ENCODE measurements at places on chromosomes 7 and 10. TPM values are rescaled to one million over a fixed set of nuclear protein-coding genes. Genes with fewer than 3 reads are reported as not detected.

The LIPK gene
- total RNA-seq, result not detected

DNA sequence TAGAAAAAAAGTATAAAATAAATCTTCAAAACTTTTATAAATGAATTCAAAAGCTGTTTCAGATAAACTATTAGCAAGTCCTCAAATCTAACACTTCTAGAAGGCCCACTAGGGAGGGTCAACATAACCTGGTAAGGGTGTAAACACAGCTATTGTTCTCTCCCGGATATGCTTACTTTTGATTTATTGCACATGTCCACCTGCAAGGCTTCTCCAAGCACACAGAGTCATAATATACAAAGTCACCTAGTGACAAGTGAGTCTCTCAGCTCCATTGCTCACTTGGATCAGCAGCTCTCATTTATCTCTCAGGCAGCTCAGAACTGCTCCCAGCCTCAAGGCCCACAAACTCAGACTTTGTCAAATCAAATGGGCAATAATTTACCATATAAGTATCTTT lies 44.0 kb upstream of the COL1A2 start:
- no peak for DNase-seq

- no peak for DNase-seq
These were observed 94.9 kb downstream of the MARCHF5 start for GRCh38 chr10:92385831-92386230.

DNA sequence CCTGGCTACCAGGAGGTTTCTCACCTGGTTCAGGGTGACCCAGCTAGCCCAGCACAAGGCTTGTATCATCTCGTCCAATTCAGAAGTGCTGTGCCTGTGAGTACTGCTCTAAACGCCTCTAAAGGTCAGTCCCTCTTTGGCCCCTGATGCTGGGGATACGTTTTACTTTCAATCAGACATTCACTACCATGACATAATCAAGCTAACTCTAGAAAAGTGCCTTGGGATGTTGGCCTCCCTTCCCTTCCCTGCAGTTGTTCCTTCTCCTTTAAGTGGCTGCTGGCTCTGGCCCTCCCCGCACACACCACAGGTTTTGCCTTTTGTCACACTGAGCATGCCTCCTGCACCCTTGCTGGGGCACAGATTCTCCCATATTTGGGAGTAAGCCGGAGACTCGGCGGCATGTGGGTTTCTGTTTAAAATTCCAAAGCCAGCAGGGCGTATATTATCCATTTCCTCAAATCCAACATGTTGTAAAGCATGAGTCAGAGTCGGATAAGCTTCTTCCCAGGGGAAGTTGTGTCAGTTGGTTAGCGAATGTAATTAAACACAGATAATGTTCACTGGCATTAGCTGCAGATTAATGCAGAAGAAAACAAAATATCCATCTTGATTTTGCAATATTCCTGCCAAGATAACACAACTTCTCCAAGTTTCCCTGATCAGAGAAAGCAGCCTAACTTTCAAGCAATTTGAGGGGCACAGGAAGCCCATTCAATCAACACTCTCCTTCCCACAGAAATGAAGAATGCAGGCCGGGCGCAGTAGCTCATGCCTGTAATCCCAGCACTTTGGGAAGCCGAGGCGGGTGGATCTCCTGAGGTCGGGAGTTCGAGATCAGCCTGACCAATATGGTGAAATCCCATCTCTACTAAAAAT lies 31.8 kb upstream of the VCL start:
- no peak for DNase-seq

GRCh38 chr10:15436696-15437095 lies 65.6 kb upstream of the FAM171A1 start:
- DNase-seq, result no peak

DNA sequence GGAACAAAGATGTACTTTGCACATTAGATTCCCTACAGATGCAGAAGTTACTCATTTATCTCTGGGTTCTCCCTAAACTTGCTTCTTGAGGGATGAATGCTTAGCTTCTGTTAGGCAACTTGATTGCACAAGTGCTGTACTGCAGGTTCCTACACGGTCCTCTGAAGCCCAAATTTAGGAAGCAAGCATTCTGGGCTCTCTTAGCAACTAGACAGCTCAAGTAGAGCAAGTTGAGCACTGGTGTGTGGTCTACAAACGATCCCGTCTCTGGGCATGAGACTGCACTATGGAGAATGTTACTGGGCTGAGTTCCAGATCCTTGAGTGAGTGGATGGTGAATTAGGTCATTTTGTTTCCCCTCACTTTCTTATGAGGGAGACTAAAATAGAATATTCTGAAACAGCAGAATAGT lies 14.3 kb downstream of the SEMA3D start:
- DNase-seq, result no peak

The TMEM184A gene
- 0.16 TPM for total RNA-seq

The TSPAN33 gene
- total RNA-seq, result 9.7 TPM

GRCh38 chr7:74007242-74007567 lies 20.8 kb upstream of the ELN start:
- no peak for DNase-seq

The OR6V1 gene
- not detected for total RNA-seq

The AQP1 gene
- 140 TPM for total RNA-seq

GRCh38 chr7:87119581-87119980 lies 32.7 kb upstream of the DMTF1 start:
- DNase-seq, result no peak

DNA sequence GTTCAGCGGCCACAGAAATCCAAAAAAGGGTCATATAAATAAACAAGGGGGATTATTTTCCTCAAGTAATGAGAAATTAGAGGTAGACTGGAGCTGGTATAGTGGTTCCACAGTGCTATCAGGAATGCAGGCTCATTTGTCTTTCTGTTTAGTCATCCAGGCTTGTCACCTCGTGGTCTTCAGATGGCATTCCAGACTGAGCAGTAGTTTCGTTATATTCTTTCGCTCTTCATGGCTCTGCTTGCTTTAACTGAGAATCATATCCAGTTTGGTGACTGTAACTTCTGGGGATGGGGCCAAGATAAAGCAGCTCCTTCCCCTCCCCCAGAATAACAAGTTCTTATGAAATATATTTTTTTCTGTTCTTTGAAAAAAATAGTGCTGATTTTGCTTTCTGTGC lies 9.5 kb downstream of the ANKIB1 start:
- no peak for DNase-seq

DNA sequence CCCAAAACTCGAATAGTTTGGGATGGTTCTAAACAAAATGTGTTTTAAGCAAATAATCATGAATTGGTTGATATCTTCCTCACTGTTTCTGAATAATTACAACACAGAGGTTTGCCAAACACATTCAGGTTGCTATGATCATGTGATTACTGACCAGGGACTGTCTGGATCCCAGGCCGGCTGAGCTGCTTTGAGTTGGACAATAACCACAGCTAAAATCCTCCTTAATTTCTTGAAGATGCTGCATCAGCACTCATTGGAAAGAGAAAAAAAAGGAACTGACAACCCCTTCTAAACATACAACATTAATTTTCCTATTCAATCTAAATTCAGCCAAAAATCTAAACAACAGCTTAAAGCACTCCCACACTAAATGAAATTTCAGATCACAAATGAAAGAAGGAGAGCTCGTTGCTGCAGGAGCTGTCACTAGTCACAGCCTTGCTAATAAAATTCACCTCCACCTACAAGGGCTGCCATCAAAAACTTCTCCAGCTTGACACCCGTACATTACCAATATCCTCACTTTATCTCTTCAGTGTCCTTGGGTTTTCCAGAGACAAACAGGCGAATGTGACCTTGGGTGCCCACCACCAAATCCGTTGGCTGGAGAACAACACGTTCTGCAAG lies 560.2 kb downstream of the KCNMA1 start:
- DNase-seq, result no peak

GRCh38 chr7:128131731-128132130 lies 100.5 kb upstream of the LRRC4 start:
- DNase-seq, result no peak

The PPP1R17 gene
- total RNA-seq, result not detected

The ADAM22 gene
- total RNA-seq, result 2.3 TPM

GRCh38 chr7:153432063-153432462 lies 620.1 kb upstream of the DPP6 start:
- DNase-seq, result no peak

GRCh38 chr10:10132009-10132408 lies 885.7 kb upstream of the CELF2 start:
- DNase-seq, result no peak

The ADAP1 gene
- total RNA-seq, result 19.2 TPM

The UPK3B gene
- 1.9 TPM for total RNA-seq

DNA sequence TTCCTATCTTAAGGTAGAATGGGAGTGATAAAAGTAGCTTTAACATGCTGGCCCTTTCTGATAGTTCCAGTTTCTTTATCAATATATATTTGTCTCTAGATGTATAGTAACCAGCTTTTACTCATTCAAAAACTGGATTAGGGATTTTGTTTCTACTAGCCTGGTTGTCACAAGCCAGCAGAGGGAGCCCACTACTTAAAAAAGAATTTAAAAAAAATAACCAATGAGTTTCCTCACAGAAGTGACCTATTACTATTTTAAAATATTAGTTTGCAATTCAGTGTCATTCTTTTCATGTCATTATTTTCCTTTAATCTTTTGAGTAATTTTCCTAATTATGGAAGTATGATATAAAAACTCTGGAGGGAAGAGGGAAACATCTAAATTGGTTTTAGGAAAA lies 142.1 kb downstream of the PHTF2 start:
- no peak for DNase-seq

DNA sequence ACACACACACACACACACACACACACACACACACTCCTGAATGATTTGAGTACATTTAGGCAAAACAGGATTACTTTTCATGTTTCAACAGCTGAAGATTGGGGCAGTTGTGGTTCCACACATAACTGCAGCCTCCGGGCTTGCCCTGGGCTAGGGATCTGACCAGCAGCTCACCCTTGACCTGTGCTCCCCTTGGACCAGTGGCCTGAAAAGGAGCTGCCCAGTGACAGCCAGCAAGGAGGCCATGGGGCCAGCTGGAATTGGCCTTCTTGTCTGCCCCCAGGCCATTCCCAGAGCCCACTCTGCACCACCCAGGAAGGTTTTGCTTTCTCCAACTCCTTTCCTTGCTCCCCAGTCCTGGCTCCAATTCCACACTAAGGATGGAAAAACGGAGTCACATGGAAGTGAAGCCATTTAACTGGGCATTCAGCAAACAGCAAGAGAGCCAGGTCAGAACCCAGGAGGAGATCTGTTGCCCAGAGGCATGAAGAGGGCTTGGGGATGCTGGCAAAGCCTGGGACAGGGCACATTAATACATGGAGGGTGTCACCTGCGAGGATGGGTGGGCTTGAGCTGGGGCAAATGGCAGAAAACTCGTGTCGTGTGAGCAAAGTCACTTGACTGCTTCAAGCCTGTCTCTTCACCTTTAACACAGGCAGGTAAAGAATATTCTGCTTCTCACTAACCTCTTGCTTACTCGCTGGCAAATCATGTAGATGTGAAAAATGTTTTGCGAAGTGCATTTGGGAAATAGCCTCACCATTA lies 61.5 kb upstream of the GDF10 start:
- DNase-seq, result peak; percentile 80

DNA sequence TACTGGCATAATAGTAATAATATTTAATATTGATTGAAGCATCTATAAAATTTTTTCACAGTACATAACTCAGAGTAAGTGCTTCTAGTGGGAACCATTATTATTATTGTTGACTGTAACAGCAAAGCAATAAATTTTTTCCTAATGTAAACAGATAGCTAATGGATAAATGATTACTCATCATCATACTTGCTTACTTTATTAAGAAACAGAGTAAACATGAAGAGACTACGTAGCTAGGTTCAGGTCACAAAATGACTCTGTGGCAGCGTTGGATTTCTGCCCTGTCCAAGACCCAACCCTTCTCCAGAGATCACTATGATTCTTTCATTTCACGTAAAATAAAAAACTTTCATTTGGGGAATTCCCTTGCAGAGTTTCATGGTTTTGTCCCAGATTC lies 8.3 kb upstream of the ABCB5 start:
- DNase-seq, result no peak

DNA sequence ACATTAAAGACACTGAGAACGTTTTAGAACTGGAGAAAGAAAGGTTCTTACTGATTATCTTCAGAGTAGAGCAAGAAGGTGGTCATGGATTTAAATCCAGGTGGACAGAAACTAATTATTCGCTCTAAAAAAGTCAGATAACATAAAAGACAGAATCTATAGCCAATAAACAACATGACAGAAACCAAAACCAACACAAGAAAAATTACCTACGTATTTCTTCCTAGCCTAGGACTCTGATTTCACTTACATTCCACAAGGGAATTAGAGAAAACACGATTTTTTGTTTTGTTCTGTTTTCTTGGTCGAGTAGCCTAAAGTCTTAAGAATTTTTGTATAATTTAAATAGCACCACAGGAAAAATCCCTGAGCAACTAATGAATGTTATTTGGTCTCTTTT lies 15.1 kb downstream of the CPA1 start:
- no peak for DNase-seq

GRCh38 chr7:55438757-55439525 lies 73.8 kb downstream of the LANCL2 start:
- DNase-seq, result no peak

The CPN1 gene
- not detected for total RNA-seq

DNA sequence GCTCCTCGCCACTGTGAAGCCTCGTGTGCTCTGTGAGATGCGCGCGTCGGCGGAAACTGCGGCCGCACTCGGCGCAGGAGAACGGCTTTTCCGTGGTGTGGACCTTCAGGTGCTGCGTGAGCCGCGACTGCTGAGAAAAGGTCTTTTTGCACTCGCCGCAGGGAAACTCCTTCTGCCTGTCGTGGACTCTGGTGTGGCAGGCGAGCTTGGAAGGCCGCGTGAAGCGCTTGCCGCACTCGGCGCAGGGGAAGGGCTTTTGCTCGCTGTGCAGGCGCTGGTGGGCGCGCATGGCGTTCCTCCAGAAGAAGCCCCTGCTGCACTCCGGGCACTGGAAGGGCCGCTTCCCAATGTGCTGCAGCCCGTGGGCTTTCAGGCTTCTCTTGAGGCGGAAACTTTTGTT lies 13.7 kb upstream of the ZNF786 start:
- no peak for DNase-seq

DNA sequence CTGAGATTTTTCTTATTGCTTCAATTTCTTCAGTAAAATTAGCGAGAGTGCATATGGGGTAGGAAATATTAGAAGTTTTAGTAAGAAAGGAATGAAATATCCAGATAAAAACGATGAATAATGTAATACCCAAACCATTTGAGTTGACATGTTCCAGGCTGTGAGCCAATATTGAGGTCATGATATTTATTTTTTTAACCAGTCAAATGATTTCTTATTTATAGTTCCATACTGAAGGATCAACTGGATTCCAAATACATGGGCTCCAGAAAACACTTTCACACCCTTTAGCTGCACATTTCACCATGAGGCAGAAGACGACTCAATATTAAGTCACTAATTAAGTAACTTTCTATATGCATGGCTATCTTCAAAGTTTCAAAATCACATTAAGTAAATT lies 312.5 kb downstream of the PPP1R3A start:
- DNase-seq, result no peak

The GALNT17 gene
- 2.2 TPM for total RNA-seq

The MYL10 gene
- total RNA-seq, result not detected

Data from mesenteric fat pad (tissue), 1 donor.